ENCODE measurements at places on chromosomes 7 and 10.
A peak's percentile ranks its signal among the peaks of the same experiment; 100 is the strongest.

DNA sequence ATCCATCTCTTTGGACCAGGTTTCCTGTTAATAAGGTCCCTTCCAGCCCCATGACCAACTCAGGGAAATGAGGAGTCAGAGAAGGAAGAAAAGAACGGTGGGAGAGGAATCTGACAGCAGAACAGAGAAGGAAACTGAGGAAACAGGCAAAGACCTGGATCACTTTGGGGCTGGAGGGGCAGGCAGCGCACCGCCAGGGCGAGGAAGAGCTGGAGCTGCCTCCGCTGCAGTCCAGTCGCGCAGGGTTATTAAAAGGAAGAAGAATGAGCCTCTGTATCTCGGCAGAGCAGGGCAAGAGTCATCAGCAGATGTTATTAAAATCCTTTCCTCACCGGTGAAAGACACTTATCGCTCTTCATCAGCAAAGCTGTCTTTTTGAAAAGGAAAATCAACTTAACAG lies 37.7 kb upstream of the R3HCC1L start:
- peak; percentile 1 for DNase-seq

DNA sequence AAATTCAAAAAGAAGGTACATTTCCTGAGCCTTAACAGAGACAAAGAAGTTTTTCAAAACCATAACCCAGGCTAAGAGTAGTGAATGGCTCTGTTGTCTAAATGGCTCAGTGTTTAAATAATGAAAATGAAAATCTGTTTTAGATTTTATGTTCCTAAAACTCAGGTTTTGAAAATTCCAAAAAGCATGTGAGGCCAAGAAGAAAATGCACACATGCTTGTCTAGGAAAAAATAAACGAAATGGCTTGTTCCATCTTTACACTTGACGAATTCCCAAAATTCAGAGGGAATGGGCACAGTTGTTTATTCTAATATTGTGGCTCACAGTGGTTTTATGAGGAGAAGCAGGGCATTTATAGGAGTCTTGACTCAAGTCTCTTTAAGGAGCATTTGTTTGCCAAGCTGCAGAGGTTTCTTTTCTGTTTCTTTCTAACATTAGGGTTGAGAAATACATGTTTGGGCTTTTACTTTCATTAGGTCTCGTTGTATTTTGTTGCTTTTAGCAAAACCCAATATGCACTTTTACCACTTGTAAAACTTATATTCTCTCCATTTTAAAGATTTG lies 527.6 kb upstream of the ANKRD30A start:
- no peak for DNase-seq

GRCh38 chr10:104259999-104260774 lies 5.5 kb downstream of the GSTO1 start:
- no peak for DNase-seq

GRCh38 chr10:43958964-43959363 lies 310.3 kb upstream of the ZNF32 start:
- no peak for DNase-seq

DNA sequence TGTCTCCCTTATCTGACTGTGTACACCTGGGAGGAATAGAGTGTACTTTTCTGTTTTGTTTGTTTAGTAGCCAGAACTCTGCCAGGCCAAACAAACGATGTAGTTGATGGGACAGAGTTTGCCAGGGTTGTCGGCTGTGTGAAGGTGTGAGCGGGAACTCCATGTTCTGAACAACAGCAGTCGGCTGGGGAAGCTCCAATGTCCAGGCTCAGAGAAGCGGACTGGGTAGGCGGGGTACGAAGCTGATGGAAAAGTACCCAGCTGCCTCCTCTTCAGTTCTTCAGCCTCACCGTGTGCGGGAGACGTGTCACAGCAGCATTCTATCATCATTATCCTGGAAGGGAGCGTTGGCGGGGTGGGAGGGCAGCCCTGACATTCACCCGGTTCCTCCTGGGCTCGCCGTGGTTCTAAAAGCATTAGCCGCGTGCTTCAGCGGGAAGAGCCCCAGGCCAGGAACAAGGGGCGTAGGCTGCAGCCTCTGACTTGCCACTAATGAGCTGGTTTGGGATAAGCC lies 52.9 kb downstream of the PFKFB3 start:
- no peak for DNase-seq

- DNase-seq = no peak
Measured at GRCh38 chr7:71996141-71996540, 416.0 kb downstream of the CALN1 start.

- no peak for DNase-seq
Measured at GRCh38 chr10:43945908-43946307, 297.2 kb upstream of the ZNF32 start.

DNA sequence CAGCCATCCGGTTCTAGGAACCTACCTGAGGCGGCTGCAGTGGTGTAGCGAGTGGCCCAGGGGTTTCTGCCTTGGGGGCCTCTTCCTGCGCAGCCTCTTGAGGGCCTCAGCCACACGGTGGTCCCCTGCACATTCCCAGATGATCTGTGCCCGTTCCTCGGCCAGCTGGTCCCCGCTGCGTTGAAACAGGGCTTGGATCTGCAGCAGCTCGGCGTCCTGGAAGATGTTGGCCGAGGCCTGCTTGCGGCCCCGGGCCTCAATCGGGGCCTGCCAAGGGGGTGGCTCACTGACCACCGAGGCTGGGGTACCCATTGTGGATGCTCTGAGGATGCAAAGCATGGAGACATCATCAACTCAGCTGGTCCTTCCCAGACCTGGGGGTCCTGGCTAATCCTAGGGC lies 7.4 kb downstream of the AVPI1 start:
- DNase-seq = no peak

- DNase-seq = no peak
Measured at GRCh38 chr7:96388166-96388565, 66.3 kb upstream of the SLC25A13 start.

- no peak for DNase-seq
Measured at GRCh38 chr7:21044384-21044783, 257.7 kb upstream of the SP8 start.

DNA sequence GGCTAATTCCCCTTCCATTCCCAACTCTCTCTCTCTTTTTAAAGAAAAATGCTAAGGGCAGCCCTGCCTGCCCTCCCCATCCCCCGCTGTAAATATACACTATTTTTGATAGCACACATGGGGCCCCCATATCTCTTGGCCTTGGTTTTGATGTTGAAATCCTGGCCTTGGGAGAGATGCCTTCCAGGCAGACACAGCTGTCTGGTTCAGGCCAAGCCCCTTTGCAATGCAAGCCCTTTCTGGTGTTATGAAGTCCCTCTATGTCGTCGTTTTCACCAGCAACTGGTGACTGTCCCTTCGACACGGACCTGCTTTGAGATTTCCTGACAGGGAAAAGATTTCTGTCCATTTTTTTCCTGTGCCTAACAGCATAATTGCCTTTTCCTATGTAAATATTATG lies 3.0 kb downstream of the ADRA2A start:
- no peak for DNase-seq

- DNase-seq = no peak
Measured at GRCh38 chr7:102991077-102991539, 78.3 kb downstream of the LRRC17 start.

GRCh38 chr10:108037061-108037460 lies 872.6 kb upstream of the SORCS1 start:
- DNase-seq = no peak

DNA sequence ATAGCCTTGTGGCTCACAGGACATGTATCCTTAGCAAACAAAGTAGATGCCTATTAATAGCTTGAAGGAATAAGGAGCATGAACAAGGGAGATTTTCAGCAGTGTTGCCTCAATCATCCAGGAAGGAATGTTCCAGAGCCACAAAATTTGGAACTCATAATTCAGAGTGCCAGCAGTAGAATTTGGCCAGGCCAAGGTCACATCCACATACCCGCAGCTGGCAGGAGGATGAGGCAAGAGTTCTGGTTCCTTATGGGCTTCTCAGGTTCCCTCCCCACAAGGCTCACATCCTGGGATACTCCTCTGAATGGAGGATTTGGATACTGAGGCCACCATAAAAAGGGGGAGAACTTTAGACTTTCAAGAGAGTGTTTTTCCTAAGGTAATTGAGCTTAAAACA lies 45.8 kb downstream of the SUFU start:
- no peak for DNase-seq

DNA sequence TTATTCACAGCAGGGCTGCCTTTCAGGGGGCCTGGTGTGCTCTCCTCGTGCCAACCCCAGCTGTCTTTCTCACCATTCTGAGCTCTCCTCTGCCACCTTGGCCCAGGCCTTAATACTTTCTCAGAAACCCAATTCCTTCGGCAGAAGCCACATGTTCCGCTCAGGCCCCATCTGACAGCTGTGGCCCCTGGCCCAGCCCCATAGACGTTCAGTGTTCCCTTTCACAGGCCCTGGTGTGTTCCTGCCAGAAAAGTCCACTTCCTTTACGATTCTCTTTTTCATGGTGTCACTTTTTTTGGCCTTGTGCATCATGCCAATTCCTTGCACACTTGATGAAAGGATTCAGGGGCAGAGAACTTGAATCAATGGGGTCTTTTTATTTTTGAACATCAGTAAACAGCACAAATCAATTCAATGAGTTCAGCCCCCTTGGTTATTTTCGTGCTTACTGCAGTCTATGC lies 15.9 kb upstream of the GPNMB start:
- DNase-seq = no peak

- DNase-seq = no peak
Measured at GRCh38 chr10:31153692-31154091, 122.0 kb upstream of the ZNF438 start.
